ENCODE measurements at places on chromosomes 13 and 19. TPM values are rescaled to one million over a fixed set of nuclear protein-coding genes. Genes with fewer than 3 reads are reported as not detected.

The HS6ST3 gene
- 0.56 TPM for total RNA-seq

The CD79A gene
- total RNA-seq, result not detected

The CCDC194 gene
- not detected for total RNA-seq

The SBK3 gene
- total RNA-seq, result 27.4 TPM

DNA sequence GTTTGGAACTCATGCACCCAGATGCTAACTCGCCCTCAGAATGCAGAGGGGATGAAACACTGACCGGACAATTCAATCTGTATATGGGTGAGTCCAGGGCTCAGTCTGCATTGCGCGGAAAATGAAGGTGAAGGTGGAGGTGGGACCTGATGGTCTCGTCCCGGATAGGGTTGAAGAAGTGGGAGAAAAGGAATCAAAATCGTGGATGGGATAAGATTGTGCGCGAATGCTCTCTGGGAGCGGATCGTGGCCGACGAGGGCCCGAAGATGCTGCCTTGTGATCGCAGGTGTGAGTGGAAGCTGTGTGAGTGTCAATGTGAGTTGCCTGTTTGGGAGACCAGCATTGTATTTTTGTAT is 594 bp upstream of the ZNF850 start:
- DNase-seq, result no peak

- DNase-seq, result no peak
Observed at GRCh38 chr19:7981199-7981598, 24.2 kb downstream of the ELAVL1 start.

The CNN2 gene
- 69.8 TPM for total RNA-seq

The CEACAM7 gene
- not detected for total RNA-seq
